ENCODE measurements at places on chromosomes 3 and 15.

GRCh38 chr3:140128217-140128616, 193.2 kb downstream of the CLSTN2 start:
- no peak for DNase-seq

GRCh38 chr15:70479785-70480184, 283.6 kb downstream of the UACA start:
- no peak for DNase-seq

DNA sequence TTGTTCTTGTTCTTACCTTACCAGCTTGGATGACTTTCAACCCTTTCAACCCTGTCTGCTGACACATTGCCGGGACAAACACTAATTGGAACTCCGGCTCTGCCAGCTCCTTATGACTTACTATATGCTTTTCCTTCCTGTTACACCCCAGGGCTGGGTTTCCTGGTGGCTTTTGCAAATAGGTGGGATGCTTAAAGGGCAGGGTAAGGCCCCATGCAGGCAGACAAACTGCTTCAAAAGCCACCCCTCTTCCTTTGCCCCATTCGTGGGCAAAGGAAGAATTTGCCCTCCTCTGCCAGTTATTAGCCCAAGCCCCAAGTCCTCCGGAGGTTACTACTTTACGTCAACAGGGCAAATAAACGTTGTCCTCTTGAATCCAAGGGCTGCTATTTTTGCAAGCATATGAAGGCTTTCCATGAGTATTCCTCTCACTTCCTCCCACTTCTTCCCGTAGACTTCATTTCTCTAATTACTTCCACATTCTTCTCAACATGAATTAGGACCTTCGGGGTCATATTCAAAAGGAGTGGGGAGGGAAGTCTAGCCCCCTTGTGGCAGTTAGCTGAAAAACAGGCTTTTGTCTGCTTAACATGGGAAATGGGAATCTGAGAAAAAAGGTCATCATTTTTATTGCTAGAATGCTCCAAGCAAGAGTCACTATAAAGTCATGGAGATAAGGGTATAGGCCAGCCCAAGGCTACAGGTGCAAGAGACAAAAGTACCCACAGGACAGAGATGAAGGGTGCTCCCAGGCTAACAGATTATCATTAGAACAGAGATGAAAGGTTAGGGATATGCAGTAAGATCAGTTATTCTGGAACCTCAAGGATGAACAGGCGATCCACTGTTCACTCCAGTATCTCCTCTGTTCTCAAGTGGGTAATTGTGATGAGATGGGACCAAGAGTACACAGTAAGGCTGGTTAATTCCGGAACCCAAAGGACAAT, 56.3 kb upstream of the FSTL1 start:
- no peak for DNase-seq

DNA sequence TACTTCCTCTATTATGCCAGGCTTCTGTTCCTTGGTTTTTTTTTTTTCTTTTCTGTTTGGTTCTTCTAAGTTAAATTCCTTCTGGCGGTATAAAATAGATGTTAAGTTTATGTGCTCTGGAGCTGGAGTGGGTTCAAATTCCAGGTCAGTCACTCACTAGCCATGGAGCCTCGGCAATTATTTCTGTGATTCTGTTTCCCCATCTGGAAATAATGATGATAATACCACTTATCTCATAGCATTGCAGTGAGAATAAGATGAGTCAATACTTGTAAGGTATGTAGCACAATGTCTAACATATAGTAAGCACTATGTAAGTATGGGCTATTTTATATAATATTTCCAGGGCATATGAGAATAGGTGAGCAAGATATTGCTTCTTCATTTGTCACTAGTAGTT, 33.2 kb upstream of the ZDHHC23 start:
- DNase-seq, result no peak

- no peak for DNase-seq
Observed at GRCh38 chr3:124345845-124346244, 353.9 kb upstream of the ROPN1 start.

DNA sequence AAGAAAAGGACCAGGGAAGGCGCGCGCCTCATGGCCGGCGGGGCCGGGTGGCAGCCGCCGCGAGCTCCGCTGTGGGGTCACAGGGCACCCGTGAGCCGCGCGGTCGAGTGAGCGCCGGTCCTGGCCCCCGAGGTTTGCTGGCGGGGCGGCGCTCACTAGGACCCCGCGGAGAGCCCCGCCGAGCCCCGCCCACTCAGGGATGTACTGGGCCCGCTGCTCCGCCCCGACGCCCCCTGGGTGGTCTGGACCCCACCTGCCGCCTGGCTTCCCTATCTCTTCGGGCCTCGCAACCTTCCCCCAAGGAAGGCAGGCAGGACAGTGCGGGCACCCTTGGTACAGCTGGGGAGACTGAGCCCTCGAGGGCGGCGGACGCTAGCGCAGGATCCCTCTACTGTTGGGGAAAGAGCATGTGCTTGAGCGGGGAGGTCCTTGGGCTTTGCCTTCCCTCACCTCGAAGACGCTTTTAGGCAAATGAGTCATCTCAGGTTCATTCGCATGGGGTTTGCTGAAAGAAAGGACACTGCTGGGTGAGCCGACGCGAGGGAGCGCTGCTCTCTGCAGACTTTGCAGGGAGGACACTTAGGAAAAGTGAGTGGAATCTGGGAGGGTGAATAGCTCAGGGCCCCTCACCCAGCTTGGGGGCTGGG, at the start of gene CHRNB4:
CHRNB4 (minus strand) TSS at position 109 of the 647 bp plus-strand sequence; CDS start at position 32, 77 bp downstream.
- DNase-seq, result peak; percentile 35

DNA sequence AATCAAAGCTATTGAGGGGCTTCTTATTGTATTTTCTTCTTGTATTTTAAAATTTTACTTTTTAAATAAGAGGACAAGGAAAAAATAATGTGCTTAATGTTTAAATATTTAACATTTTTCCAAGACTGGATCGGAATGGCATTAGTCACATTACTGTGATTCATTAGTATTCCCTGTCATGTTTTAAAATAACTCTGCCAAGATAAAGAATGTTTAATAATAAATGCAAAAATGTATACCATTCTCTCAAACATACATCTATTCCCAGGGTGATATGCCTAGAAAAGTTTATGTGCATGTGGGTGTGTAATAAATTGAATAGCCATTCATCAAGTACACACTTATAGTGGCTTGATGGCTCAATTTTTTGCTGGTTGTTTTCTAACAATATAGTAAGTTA, 936.1 kb downstream of the PLOD2 start:
- no peak for DNase-seq

- no peak for DNase-seq
Observed at GRCh38 chr3:186102687-186103086, 6.2 kb downstream of the ETV5 start.

DNA sequence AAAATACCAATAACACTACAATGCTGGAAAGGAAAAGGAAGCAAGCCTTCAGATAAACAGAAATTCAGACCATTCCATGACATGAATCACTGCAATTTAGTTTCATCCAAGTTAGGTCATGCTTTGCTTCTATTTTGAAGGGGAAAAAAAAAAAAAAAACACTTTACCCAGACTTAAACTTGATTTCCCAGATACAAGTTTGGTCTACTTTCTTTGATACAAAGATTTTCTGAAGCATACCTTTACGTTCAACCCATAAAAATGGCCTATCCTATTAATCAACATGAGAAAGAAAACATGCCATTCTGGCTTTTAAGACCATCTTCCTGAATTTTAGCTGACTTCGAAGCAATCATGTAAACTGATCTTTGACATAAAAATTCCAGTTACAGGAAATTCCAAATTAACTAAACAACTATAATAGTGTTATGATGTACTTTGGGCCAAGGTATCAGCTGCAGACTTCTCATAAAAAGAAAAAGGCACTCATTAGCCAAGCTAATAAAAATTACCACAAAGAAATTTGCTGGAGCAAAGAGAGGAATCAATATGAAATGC, 12.6 kb downstream of the OSBPL10 start:
- DNase-seq, result no peak

DNA sequence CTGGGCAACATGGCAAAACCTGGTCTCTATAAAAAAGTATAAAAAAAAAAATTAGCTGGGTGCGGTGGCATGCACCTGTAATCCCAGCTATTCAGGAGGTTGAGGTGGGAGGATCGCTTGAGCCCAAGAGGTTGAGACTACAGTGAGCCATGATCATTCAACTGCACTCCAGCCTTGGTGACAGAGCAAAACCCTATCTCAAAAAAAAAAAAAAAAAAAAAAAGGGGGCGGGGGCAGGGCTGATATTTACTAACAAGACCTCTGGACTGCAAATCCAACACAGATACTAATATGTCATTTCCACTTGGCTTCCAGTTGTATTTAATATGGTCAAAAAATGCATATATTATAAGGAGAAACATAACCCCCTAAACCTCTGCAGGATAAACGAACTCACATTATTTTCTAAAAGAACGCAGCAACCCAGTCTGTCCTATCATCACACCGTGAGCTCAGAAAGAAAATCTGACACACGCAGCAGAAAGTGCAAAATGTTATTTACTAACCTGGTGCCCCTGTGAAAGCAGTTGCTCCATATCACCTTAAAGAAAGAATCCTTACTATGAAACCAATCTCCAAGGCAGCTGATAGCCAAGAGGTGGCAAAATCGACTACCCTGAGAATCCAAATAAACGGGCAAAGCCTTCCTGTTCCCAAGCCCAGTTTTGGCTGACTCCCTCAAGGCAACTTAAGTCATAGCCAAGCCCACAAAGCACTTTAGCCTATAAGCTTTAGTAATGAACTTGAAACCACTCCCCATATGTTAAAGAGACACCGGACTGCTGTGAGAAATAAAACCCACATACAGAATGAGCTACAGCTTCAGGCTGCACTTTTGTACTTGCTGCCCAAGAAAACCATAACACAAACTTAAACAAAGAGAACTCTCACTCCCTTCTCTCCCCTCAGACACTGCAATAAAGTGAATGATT, 39.3 kb downstream of the PLD1 start:
- no peak for DNase-seq

GRCh38 chr3:37693511-37694283, 168.0 kb upstream of the CTDSPL start:
- DNase-seq, result no peak

GRCh38 chr15:40243126-40243810, 4.4 kb downstream of the PAK6 start:
- DNase-seq, result no peak

GRCh38 chr3:177744873-177745606, 547.8 kb upstream of the TBL1XR1 start:
- no peak for DNase-seq

- DNase-seq, result no peak
Observed at GRCh38 chr15:43251185-43251870, 15.4 kb downstream of the TGM5 start.

- DNase-seq, result no peak
Observed at GRCh38 chr15:52440946-52441345, 87.7 kb downstream of the MYO5A start.

GRCh38 chr3:72078676-72079368, 293.9 kb upstream of the PROK2 start:
- no peak for DNase-seq

DNA sequence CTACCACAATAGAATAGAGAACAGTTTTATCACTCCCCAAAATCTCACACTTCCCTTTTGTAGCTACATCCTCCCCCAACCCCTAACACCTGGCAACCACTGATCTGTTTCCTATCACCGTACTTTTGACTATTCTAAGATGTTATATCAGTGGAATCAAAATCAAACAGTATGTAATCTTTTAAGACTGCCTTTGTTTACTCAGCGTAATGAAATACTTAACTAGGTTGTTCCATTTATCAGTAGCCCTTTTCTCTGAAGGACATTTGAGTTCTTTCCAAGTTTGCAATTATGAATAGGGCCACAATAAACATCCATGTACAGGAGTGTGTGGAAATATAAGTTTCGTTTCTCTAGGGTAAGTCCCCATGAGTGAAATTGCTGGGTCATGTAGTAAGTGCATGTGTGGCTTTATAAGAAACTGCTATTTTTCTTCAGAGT, 372.3 kb downstream of the SV2B start:
- DNase-seq, result no peak

GRCh38 chr3:12948371-12948770, 107.0 kb upstream of the RPL32 start:
- DNase-seq, result no peak

DNA sequence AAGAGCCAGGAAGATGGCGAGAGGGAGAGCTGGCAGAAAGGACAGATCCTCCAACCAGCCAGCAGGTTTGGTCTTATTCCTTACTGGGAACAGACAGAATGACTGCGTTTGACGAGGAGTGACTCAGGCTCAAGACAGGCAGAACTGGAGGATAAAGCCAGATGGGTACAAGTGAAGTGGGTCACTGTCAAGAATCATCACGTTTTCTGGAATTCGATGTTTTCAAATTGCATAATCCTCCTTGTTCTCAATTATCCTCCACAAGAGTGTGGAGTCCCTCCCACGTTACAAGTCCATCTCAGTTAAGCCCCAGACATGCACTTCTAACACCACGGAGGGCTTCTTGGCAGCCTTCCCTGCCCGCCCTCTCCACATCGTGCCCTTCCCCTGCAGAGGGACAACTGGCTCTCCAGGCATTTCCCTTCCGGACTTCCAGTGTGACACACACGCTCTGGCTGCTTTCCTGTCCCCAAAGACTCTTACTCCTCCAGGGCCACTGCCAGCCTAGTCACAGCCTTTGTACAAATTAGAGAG, 183.1 kb downstream of the CHST2 start:
- no peak for DNase-seq

DNA sequence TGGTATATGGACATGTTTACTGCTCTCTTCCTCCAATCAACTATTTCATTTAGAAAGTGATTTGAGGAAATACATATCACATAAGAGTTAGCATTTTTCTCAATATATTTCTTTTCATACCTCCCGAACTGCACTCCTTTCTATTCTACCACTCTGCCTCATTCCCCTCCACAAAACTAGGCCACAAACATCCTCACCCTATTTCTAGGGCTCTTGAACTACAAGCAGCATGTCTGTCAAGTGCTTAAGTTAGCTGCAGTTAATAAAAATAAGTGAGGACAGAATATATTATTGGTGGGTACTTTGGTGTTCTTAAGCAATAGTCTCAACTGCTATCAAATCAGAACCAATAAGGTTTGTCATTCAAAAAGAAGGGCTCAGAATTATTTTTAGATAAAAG, 125.1 kb downstream of the CLASP2 start:
- no peak for DNase-seq

DNA sequence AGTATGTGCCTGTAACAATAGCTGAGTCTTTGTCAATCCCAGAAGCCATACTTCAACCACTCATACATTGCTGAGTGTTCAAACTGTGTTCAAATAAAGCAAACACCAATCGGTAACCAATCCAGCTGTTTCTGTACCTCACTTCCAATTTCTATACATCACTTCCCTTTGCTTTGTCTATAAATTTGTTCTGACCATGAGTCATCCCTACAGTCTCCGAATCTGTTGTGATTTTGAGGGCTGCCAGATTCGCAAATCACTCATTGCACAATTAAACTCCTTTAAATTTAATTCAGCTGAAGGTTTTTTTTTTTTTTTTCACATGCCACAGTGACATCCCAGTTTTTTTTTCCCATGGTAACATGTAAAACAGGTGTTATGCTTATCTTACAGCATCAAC, 870.3 kb downstream of the NAALADL2 start:
- DNase-seq, result no peak

DNA sequence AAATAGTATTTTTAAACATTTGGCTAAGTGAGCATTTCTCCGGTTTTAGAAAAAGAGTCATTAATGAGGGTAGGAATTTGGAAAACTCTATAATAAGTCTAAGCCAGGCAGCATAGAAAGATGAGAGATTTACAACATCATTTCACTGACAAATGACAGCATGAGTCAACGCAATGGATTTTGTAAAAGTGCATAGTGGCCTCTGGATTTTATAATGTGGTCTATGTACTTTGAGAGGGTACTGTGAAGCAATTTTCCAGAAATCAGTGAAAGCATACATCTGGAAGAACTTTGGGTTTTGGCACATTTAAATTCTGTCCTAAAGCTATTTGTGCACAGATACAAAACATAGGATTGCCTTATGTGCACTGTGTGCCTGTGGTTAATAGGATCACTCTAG, 130.8 kb upstream of the CCNL1 start:
- DNase-seq, result no peak

GRCh38 chr3:157956850-157957249, 149.4 kb downstream of the SHOX2 start:
- no peak for DNase-seq
